Cardiac muscle cell (in vitro differentiated cells and primary cell): ENCODE measurements at places on chromosomes 3 and 15. TPM values are rescaled to one million over a fixed set of nuclear protein-coding genes. Genes with fewer than 3 reads are reported as not detected.

The TIMP4 gene
- 0.11 TPM in 1 of 2 replicates, not detected in the other for total RNA-seq

The MUC20 gene
- 5.5 and 8.7 TPM in 2 replicates for total RNA-seq

The ESYT3 gene
- 0.95 and 6.3 TPM in 2 replicates for total RNA-seq

The PLSCR5 gene
- 3.0 and 3.6 TPM in 2 replicates for total RNA-seq

The SLCO2A1 gene
- 0.49 and 5.1 TPM in 2 replicates for total RNA-seq

The CHD2 gene
- 49.5 and 118 TPM in 2 replicates for total RNA-seq

The TBCCD1 gene
- 10.9 and 13.4 TPM in 2 replicates for total RNA-seq

The SLC51A gene
- total RNA-seq: not detected in 2 replicates

The TF gene
- 0.11 and 0.33 TPM in 2 replicates for total RNA-seq

The EDC3 gene
- total RNA-seq: 16.1 and 17.6 TPM in 2 replicates

DNA sequence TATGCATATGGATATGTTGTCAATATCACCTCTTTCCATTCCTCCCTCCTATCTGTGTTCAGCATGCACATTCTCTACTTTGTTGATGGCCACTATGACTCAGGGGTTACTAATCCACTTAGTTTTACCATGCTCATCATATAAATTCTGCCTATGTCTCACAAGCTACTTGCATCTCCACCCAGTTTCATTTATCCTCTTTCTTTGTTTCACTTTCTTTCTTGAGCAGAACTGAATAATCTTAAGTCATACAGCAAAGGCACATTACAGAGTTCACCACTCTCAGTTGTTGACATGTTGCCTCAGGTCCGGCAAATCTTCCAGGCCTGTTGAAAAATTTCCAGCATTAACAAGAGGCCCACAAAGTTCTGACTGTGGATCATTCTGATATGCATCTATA lies 71.5 kb downstream of the SSR3 start:
- no peak for DNase-seq

- DNase-seq: no peak
Observed at GRCh38 chr3:157956850-157957249, 149.4 kb downstream of the SHOX2 start.

- DNase-seq: no peak
Observed at GRCh38 chr3:187213616-187214015, 16.3 kb downstream of the RTP1 start.

GRCh38 chr3:183513046-183513706 lies 42.3 kb downstream of the KLHL6 start:
- DNase-seq: no peak

GRCh38 chr3:131705558-131706051 lies 202.8 kb upstream of the MRPL3 start:
- DNase-seq: no peak

- DNase-seq: no peak
Observed at GRCh38 chr15:38565287-38565670, 665 bp upstream of the RASGRP1 start.

DNA sequence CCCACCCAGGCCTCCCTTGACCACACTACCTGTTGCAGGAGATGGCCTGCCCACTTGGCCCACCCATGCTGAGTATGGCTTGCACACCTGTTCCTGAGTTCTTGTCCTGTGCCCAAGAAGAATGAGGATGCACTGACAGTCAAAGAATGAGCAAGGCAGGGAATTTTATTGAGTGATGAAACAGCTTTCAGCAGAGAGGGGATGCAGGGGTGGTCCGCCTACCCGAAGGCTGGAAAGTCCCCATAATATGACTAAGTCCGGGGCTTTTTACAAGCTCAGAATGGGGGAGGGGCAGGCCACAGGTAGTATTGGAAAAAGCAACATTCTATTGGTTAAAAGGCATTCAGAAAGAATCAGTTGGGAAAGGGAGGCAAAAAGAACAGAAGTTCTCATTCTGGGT lies 29.9 kb upstream of the RNU6-1 start:
- DNase-seq: no peak

DNA sequence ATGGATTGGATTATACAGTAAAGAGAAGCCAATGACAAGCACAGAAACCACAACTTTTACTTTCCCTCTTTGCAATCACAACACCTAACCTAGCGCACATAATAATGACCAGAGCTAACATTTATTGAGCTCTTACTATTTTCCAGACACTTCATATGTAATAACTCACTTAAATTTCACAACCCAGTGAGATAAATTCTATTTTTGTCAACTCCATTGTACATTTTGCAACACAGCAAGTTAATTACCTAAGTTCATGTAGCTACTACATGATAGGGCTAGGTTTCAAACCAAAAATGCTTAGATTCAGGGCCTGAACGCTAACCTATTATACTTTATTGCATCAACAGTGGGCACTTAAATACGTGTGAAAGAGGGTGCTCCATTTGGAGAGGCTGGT lies 89.5 kb downstream of the GADL1 start:
- peak; percentile 4 for DNase-seq

GRCh38 chr3:184176377-184177330 lies 2.0 kb downstream of the AP2M1 start:
- DNase-seq: peak; percentile 76

GRCh38 chr3:183548262-183548769 lies 7.2 kb downstream of the KLHL6 start:
- DNase-seq: no peak

GRCh38 chr3:102053375-102053989 lies 204.2 kb downstream of the NFKBIZ start:
- no peak for DNase-seq

DNA sequence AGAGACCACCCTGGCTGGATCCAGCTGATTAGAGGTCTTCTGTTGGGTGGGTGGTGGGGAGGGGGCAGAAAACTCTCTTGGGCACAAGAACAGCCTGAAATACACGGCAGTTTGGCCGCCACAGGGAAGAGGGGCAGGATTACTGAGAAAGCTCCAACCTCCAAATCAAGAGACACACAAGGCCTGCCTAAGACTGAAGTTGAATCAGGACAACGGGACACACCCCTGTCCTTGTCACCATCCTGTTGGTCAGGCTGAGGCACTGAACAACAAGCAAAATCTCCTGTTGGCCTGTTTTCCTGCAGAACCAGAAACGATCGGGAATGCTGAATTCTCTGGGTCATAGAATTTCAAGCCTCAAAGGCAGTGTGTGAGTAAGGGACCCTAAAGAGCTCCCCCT lies 247.8 kb downstream of the FAM43A start:
- DNase-seq: no peak

DNA sequence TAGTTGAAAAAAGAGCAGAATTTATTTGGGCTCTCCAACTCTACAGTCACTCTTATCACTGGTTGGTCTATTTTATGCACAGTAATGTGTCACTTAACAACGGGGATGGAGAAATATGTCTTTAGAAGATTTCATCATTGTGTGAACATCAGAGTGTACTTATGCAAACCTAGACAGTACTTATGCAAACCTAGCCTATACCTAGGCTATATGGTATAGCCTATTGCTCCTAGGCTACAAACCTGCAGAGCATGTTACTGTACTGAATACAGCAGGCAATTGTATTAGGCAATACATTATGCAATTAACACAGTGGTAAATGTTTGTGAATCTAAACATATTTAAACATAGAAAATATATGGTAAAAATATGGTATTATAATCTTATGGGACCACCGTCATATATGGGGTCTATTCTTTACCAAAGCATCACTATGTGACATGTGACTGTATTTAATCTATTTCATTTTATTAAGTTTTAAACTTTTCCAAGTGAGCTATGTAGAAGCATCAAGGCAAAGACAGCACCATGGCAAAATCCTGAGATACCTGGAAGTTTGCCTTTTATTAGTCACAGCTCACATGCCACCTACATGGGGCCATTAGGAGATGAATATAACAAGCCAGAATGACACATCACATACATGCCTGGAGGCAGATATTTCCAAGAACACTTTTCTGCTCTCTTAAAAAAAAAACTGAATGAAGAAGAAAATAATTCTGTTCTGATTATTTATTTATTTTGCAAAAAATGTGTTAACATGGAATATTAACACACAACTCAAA lies 537.4 kb downstream of the TUSC7 start:
- no peak for DNase-seq

DNA sequence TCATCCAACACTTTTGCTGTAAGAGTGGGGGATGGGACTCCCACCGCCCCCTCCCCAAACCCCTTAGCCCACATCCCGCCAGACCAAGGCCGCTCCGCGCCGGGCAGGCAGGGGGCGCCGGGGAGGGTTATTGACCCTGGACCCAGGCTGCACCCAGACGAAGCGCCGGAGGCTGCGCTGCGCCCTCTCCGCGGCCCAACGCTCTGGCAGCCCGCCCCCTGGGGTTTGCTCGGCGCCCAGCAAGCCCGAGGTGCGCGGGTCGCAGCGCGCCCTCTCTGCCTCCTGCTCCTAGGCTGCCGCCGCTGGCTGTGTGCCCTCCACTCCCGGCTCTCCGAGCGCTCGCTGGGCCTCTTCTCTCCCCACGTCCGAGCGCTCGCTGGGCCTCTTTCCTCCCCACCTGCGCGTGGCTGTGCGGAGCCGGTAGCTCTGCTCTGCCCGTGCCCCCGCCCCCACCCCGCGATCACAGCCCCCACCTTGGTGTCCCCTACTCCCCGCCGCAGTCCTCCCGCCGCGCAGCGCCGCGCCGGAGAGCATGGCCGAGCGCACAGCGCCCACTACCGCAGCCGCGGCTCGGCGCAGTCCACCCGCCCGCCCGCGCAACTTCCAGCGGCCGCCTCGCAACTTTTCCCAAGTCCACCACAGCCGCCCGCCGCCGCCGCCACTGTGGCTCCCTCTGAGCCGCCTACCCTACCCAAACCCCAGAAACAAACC lies 1.2 kb downstream of the MECOM start:
- DNase-seq: peak; percentile 89

DNA sequence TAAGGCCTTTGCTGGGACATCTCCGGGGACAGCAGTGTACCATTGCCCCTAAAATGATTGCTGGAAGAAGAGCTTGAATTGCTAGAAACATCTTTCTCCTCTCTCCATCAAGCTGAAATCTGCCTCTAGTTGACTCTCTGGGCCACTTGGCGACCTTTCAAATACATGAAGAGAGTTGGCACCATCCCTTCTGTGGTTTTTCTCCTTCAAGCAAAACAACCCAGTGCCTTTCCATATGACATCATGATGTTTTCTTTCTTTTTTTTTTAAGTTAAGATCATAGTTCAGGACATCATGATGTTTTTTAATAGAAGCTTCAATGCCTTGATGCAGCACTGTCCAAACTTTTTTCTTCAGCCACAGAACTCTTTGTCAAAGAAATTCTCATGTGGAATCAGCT lies 144.0 kb upstream of the PTPRG start:
- DNase-seq: peak; percentile 67

GRCh38 chr3:12741209-12741608 lies 17.9 kb downstream of the TMEM40 start:
- no peak for DNase-seq

DNA sequence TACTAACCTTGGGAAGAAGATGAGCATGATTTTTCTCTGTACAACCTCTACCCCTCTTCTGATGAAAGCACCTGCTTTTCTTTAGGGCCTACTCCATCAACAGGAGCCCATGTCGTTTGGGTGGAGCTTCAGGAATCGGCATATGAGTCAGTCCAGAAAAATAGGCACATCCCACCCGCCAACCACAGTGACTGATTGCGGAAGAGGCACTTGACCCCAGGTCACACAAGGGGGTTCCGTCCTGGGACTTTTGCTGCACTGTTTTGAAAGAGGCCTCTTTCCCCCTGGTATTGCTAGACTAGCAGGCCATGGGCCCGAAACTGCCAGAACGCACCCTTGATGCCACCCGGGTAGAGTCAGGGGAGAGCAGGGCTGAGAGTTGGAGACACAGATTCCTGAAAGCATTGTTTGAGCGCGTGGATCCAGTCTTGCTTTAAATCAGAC lies 19.3 kb upstream of the NRROS start:
- peak; percentile 77 for DNase-seq

DNA sequence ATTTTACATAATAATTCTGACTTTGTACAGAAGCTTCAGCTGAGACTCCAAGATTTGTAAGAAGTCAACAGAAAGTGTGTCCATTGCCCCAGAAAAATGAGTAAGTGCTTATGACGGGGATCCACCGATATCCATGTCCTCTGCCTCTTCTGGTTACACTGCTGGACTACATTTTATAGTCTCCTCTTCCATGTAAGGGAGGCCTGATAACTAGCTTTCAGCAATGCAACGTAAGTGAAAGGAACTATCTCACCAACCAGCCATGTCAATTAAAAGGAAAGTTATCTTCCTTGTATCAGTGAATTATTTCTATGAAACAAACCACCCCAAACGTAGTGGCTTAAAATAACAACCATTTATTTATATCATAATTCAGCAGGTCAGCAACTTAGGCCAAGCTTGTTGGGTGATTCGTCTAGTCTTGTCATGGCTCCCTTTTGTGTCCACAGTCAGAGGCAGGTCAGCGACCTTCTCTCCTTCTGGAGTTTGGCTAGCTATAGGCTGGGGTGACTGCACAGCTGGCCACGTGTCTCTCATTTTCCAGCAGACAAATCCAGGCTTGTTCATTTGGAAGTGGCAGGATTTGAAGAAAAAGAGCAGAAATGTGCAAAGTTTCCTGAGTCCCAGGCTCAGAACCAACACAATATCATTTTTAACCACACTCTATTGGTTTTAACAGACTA lies 44.9 kb downstream of the TRIM69 start:
- no peak for DNase-seq

DNA sequence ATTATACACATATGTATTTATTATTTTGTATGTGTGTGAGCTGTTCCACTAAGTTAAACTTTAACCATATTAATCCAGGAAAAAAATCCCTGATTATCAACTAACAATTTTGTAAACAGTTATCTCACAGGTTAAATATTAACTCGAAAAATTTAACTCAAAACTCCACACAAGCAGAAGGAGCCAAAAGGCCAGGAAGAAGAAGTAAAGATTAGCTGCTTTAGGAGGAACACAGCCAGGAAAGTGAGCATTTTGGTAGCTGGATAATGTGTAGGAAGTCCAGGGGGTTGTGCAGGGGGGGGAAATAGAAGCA lies 425.0 kb downstream of the TIGIT start:
- no peak for DNase-seq

- DNase-seq: no peak
Observed at GRCh38 chr3:144843099-144843498, 871.5 kb downstream of the DIPK2A start.

- no peak for DNase-seq
Observed at GRCh38 chr3:49602877-49603411, 48.7 kb downstream of the BSN start.

DNA sequence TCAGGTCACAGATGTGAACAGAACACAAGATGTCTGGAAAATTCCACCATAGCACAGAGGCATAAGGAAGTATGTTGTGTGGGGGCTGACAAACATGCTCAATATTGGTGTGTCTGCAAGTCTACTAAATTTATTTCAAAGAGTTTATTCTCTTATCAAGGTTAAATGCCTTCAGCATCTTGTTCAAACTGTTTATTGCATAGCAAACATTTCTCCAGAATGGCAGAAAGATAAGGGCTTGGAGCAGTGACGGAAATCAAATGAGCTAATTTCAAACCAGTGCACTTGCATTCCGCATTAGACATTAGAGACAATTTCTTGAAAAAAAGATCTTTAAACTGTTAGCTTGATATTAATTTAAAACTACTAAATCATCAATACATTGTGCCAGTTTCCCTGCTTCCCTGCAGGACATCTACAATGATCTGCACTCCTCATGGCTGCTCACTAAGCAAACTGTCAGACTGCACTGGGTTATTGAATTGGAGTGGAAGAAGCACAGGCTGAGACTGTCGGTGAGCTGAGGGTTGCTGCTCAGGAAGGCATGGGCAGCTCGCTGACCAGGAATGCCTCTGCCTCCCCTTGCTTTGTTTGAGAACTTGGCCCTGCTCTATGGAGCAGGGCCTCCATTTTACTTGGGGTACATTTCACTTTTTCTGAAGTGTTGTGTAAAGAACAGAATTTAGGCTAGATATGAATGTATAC lies 89.4 kb downstream of the KCNAB1 start:
- no peak for DNase-seq

GRCh38 chr15:87209891-87210689 lies 1046.4 kb downstream of the NTRK3 start:
- no peak for DNase-seq

- DNase-seq: no peak
Observed at GRCh38 chr15:75835990-75836958, 7.0 kb upstream of the UBE2Q2 start.
